NCI-H2171 (cell line): ENCODE measurements at places on chromosomes 2 and 18.

GRCh38 chr2:233353101-233353768 lies 1.1 kb upstream of the DGKD start:
- DNase-seq = no peak

DNA sequence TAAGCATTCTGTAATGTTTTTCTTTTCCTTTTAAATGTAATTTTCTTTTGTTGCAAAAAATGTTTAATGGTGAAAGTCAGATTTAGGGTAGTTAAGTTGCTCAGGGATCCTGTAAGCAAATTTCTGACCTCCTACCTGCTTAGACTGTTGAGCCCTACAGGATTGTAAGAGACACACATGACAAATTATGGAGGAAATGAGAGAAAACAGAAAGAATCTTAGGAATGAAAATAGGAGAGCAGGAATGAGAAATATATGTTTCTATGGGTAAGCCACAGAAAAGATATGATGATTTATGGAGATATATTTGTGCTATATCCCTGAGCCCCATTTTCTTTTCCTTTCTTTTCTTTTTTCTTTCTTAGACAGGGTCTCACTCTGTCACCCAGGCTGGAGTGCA lies 28.3 kb downstream of the CYBRD1 start:
- no peak for DNase-seq

DNA sequence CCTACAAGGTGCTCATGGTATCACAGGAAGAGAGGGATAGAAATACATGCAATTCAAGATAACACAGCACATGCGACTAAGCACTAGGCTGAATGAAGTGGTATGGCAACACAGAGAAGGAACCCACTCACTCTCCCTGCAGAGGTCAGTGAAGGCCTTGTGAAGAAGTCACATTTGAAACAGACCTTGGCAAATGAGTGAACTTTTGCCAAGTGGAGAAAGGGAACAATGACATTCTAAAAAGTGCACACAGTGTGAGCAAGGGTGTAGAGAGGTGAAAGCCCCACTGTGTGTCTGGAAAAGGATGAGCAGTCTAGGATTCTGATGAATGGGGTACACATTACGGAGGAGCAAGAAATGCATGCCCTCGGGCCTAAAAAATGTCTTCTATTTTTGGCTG lies 23.3 kb downstream of the KLF7 start:
- no peak for DNase-seq

DNA sequence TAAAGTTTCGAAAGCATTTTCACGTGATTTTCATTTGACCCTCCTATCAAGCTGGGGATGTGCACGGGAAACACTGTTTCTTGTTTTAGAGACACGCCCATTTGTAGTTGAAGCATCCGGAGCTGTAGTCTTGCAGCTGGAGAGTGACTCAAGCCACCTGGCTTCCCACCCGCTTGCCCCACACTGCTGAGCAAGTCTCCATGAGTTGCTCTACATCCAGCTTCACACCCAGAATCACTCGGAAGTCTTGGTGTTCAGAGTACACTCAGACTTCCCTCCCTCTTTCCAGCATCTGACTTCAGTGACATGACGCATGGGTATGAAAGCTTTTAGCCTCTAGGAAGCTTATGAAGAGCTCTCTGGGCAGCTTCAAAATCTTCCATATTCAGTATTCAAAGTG lies 262.4 kb downstream of the NBAS start:
- no peak for DNase-seq

DNA sequence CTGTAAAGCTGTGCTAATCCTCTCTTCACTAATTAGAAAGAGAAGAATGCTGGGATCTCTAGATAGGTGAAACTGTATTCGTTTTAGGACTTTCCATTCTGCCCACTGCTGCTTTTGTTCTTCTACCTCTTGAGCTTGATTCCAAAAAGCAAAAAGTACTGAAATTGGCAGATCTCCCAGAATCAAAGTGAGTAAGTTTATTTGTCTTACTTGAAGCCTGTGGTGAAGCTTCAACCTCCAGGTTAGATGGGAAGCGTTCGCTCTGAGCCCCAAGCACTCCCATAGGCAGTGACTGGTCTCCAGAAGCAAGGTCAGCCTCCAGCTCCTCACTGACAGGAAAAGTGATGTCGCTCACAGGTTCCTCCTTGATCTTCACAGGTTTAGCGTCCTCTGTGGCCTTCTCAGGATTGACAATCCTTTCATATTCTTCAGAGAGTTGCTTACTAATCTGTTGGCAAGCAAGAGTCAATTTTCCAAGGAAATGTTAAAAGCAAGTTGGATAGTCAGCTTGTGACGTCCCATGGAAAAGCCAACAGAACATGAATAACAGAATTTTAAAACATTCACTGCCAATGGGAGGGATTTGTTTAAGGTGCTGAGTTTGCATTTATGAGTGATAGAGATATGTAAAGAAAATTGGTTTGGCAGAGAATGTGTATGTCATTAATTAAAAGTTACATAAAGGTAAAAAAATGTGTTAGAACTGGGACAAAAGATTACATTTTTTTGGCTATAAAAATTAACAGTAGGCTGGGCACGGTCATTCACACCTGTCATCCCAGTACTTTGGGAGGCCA lies 8.1 kb downstream of the SUPT7L start:
- no peak for DNase-seq

DNA sequence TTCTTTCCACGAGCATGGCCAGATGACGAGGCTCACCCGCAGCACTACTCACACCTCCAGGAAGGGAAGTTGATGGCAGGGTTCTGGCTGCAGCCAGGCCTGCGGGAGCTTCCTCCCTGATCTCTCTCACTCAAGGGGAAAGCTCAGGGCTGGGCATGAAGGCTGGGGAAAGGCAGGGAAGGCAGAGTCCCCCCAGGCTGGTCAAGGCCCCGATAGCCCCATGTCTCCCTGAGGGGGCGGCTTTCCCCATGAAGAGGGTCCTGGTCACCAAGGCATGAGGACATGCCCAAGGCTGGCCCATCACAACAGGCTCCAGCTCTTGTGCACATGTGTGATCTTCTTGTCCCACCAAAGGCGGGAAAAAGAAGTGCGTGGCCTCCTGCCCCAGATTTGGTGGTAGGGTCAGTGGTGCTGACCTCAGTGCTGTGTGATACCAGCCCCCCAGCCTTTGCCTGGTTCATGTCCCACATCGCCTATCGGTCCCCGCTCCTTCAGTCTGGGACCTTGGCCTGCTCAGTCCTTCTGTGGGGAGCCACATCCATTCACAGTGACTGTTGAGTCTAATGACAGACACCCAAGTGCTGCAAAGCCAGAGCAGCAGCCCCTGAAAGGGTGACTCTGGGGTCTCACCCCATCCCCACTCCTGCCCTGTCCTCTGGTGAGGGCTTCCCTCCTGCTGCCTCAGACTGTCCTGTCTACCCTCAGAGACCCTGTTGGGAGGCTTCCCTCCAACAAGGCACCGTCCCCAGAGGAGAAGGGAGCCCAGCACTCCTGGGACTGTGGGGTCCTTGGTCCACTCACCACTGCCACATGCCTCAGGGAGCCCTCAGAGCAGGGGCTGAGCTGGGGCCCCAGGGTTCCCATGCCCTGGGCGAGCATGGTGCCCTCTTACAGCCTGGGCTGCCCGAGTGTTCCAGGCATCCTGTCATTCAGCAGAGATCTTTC lies 49.8 kb upstream of the ALPP start:
- DNase-seq = no peak

GRCh38 chr2:150885236-150885635 lies 376.4 kb downstream of the RBM43 start:
- DNase-seq = no peak

DNA sequence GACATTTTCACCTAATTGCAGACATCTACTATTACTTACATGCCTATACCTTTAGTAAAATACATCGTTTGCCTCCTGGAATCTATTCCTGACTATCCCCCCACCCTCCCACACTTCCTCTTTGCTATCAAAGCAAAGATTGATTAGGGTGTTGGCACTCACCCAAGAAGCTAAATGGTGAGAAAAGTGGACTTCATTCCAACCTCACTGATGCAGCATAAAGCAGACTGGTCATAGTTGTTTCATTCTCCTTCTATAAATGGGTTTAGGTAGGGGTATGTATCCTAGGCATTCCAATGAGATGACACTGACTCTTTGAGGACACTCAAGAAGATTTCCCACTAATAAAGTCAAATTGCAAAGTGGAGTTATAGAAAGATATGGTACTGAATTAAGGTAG lies 97.4 kb downstream of the LRP1B start:
- no peak for DNase-seq

DNA sequence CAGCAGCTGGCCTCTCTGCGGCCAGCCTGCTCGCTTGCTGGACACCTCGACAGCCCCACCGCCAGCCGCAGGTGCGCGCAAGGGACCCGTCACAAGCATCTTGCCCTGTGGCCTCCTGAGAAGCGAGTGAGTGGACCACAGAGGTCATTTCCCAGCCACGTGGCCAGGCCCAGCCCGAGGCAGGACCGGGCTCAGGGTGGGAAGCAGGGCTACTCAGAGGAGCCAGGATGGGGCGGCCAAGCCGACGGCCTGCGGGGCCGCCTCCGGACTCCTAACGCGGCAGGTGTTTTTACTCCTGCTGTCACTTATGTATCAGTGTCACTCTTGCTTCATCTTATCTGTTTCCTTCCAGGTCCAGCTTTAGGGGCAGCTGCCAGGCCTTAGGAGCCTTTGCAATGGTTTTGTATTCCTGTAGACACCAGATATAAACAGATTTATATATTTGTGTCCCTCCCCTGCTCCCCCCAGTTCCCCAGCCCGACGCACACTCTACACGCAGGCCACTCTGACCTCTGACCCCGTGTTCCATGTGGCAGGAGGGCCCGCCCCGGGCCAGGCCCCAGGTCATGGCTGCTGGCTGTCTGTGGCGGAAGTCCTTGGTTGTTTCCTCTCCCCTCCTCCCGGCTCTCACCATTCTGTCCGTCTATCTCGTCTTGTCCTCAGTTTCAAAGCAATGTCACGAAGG lies 236.4 kb downstream of the ATAD2B start:
- no peak for DNase-seq

DNA sequence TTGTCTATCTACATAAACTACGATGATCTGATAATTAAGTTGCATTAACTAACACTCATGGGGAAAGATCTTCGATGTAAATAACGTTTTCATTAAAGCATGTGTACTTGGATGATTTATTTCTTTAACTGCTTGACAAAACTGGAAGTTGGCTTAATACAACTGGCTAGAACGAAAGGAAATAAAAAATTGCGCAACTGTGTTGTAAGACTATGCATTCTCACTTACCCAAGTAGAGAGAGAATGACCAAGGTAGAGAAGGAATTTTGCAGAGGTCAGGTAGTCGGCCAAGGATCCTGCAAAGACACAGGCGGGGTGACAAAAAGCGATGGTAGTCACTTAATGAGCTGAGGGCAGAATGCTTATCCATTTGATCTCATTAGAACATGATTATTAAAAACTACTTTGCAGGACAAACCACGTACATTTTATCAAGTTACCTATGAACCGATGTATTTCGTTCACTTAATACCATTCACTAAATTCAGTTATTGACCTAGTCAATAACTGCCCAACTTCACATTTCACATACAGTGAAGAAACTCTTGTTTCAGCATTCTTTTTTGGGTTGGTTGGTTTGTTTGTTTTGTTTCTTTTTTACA lies 900 bp downstream of the SLC40A1 start:
- DNase-seq = no peak

GRCh38 chr2:116145031-116145430 lies 1669.5 kb upstream of the DDX18 start:
- no peak for DNase-seq

GRCh38 chr2:100615886-100616285 lies 53.1 kb downstream of the PDCL3 start:
- DNase-seq = no peak

DNA sequence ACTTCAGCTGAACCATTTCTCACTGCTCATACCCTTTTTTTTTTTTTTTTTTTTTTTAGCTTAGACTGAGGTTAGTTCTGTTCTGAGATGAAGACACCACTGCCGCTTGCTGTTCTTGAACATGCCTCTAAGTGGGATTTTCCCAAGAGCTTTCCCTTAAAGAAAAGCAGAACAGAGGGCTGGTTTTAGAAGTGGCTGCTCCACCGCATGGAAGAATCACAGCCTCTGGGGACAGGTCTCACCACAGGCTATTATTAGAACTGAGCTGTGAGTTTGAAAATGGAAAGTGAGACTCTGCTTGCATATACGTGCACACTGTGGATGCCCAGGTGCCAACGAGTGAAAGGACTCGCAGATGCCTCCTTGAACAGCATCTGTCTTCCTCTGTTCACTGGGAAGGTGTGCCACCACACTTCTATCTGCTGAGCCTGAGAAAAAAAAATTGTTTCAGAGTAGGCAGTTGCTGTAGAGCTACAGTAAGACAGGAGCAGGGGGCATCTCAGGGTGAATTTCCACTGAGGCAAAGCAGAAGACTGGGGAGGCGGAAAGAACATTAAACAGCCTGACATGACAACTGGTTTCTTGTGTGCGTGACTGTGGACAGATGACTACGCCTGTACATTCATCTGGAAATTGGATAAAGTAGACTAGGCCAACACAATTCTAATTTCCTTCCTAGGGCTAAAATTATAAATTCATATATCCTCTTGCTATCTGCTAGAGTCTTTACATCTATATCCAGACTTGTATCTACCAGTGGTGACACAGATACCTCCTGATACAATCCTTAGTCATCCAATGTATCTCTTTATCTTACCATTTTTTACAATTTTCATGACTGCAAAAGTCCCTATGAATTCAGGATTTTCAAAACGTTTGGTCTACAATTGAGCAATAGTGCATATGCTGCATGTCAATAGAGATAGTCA lies 1045.7 kb upstream of the CELF4 start:
- DNase-seq = peak; percentile 51

GRCh38 chr2:198479065-198479464 lies 674.7 kb downstream of the PLCL1 start:
- no peak for DNase-seq

DNA sequence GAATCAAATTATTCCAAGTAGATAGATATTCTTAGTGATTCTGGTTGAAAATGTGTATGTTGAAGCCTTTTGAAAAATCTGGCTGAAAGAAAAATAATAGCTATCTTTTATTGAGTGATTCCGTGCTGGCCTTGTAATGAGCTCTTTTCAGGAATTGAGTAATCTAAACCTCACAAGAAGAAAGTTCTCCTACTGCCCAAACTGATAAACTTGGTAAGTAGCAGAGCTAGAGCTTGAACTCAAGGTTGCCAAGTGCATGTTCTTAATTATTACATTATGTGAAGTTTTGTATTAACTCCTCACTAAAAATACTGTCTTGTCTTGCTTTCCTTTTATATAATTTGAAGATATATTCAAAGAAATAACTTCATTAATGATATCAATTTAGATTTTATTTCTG lies 1.6 kb upstream of the PPP1R1C start:
- no peak for DNase-seq

- peak; percentile 23 for DNase-seq
These were observed 30.0 kb upstream of the KLHL14 start for GRCh38 chr18:32802591-32803451.

DNA sequence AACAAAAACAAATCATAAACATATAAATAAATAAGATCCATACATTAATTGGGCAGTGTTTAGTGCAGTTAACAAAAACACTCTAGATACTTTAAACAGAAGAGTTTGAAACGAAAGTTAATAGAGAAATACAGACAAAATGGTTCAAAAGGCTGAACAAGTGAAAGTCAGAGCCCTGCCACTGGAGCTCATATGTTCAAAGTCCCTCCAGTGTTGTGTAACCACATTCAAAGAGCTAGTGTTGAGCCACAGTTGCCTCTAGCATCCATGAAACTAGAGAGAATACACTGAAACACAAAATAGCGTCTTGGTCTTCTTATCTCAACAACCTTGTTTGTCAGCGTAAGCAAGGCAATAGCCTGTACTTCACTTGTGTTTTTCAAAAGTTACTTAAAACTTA lies 1309.8 kb upstream of the NRXN1 start:
- DNase-seq = no peak
